Stimulated activated CD8-positive, alpha-beta memory T cell treated with anti-CD3 and anti-CD28 coated beads, Interleukin-15, amount 100 ng/mL, for 48 hours (primary cell): ENCODE measurements at places on chromosomes 2 and 18.
A peak's percentile ranks its signal among the peaks of the same experiment; 100 is the strongest.

DNA sequence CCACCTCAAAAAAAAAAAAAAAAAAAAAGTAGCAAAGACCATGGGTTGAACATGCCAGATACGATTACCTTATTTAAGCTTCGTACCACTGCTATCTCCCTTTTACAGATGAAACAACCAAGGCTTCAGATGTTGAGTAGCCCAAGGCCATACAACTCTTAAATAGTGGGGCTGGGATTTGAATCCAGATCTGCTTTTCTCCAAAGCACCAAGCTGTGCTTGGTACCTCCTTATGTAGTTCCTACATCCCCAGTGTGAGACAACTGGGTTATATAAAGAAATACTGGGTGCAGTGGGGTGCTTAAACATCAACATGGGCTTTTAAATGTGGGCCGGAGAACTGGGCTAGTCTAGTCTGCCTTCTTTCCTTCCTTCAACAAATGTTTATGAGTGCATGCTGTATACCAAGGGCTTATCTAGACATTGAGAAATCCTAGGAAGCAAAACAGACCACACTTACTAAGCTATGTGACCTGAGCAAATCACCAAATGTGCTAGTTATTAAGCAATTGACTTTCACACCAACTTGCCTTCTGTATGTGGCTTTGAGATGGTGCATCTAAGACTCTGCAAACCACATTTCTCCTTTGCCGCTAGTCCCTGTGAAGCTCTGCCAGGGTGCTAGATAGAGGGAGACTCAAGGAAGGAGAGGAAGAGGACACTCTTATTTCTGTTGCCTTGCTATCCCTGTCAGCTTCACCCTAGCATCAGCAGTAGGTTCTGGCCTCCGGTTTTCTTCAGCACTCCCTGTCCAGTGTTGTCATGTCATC is 206.8 kb upstream of the FBXO11 start:
- no peak for DNase-seq

DNA sequence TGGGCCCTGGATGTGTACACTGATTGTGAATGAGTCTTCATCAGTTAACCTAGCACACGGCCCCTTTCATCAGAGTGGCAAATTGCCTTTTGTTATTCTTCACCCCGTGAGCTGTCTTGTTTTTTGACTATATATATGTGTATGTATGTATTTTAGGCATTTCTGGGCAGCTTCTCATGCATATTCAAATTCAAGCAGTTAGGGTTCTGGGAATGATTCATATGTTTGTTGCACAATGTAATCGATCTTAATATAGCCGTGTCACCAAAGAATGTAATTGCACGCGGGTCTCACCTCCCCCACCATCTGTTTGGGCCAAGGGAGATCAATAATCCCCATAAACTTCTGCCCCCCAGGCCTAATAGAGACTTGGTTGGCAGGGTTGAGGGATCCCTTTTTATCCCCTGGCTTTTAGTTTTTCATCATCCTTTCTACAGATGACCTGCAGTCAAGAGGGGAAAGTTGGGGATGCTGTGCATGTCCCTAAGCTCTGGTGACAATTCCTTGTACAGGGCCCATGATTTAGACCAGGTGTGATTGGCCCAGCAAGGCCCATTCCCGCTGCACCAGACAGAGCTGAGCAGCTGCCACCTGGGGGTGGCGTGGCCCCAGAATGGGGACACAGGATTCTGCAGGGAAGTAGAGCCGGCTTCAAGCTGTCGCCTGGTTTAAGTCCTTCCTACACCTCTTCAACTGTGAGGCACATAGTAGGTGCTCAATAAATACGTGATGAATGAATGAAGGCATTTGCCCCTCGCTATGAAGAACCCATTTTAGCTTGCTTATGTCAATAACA is 19.2 kb downstream of the KCNF1 start:
- DNase-seq: no peak

GRCh38 chr2:44934983-44935728 is 6.3 kb upstream of the SIX3 start:
- no peak for DNase-seq

GRCh38 chr2:151237422-151238025 is 24.1 kb downstream of the RBM43 start:
- no peak for DNase-seq

DNA sequence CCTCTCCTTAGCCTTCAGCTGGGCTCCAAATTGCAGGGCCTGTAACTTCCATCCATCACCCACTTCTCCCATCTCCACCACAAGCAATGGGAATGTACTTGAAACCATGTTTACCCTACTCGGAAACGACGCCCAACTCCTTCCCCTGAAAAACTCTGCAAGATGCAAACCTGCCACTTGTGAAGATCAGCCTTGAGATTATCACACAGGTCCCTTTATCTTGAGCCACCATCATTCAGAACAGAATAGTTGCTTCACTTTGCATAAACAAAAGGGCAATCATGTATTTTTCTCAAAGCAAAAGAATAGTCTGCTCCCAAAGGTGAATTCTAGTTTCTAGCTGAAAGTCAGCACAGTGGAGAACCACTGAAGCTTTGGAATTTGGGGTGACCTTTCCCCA is 75.8 kb downstream of the TNFRSF11A start:
- no peak for DNase-seq

GRCh38 chr2:240245184-240245583 is 104.7 kb upstream of the OTOS start:
- no peak for DNase-seq

GRCh38 chr2:17426743-17427142 is 91.5 kb downstream of the RAD51AP2 start:
- no peak for DNase-seq

- DNase-seq: no peak
Observed at GRCh38 chr2:94995553-94996304, 29.8 kb upstream of the MAL start.

DNA sequence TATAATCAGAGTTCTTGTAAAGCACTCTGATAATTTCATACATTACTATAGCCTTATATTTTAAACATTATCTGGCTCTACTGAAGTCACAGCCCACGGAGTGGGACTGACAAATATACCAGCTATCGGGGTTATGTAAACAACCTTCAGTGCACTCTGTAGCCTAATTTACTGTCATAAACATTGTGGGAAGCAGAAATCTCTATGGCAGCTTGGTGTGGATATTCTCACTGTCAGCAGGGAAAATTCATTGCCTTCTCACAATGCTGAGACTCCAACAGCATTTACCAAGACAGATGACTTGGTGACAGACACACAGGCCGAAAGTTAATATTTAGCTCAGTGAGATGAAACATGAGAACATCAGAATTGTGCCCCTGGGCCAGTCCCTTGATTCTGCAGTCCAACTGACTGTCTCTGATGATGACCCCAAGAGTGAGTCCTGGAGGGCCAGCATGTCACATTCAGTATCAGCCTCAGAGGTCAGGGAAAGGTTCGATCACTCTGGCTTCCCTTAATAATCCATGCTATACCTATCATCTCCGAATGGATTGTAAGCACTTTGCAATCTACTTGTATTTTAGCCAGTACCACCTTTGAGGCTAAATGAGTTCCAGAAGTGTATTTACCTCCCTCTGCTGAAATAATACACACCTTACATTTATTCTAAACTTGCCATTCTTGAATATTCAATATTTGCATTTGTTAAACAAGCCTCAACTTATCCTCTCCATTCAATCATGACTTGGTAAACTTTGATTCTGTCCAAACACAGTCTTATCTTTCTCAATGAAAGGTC is 146.2 kb upstream of the OSR1 start:
- no peak for DNase-seq

- DNase-seq: no peak
Observed at GRCh38 chr2:161078211-161078539, 82.1 kb upstream of the TANK start.

DNA sequence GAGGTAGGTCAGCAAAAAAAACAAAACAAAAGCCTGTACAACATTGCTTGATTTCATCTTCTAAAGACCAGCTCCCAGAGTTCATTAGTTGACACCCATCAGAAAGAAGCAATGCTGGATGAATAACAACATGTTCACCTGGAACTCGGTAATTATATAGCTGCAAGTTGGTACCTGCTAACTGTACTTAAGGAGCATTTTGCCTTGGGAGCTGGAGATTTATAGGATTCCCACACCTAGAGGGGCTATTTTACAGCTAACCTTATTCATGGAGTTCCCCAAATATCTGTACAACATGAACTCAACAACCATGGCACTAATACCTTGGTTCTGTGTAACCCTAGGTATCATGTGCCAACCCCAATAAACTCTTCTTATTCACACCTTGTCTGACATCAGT is 281.1 kb upstream of the NCKAP5 start:
- DNase-seq: no peak

GRCh38 chr2:148721991-148722777 is 77.6 kb downstream of the EPC2 start:
- no peak for DNase-seq

DNA sequence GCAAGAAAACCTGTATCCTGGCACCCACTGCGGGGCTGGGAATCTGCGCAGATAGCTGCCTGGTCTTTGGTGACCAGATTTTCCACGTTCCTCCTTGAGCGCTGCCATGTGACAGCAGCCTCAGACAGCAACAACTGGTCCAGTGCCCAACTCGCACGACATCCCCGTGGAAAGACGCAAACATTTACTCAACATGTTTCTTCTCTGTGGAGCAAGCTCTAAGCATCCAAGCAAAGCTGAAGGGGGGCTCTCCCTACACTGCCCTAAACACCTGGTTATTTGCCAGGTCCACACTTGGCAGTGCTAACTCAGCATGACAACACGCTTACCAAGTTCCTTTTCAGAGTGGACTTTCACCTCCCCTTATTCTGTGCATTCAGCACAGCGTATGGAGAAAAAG is 11.3 kb downstream of the ZNF516 start:
- no peak for DNase-seq

GRCh38 chr2:112027767-112028166 is 27.3 kb upstream of the TMEM87B start:
- DNase-seq: no peak

DNA sequence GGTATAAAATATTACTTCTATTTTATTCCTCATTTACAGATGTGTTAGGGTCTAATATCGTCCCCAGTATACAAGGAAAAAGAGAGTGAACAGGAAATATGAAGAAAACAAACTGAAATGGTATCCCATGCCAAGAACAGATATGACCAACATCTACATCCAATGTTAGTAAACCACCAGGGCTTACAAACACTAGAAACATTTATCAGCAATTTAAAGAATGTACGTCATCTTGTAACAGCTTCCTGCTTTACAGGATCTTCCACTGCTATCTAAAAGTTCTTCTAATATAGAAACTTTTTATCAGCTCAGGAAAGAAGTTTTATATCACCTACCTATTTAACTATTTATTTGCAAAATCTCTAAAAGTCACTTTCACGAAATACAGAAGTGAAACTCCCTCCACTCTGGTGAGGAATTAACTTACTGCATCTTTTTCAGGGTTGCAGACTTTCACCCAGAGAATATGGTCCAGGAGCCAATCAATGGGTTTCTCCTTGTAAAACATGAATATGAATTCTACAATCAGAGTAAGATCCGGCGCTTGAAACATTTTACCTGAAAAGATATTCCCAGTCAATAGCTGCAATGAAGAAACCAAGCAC is 35.2 kb downstream of the UNC50 start:
- no peak for DNase-seq

DNA sequence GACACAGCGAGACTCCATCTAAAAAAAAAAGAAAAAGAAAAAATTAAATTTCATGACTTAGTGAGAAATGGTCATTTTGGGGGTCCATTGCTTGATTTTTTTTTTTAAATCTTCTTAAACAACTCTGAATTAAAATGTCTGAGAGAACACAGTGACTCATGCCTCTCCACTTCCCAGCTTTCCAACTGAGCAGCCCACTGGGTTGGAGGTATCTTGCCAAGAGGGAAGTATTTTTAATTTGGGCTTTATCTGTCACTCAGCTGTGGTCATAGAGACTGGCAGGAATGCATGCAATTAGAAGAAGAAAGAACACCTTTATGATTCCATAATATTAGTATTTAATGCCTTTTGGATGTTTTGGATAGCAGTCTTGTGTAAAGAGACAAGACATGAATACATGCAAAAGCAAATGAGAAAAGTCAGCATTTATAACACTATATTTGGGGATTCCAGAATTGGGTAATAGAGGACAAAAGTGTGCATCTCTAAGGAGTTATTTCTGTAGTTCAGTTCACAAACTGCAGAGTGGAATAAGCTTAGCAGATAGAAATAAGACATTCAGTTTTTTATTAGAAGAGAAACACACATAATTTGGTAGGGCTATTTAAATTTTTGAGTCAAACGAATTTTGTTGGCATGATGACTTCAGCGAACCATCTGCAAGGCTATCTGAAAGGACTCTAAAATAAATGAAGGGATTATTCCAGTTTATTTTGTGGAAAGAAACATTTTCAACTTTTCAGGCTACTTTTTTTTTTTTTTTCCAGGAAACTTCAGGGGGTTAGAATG is 254.8 kb downstream of the TGIF1 start:
- DNase-seq: no peak

GRCh38 chr2:120927265-120927628 is 191.6 kb downstream of the GLI2 start:
- no peak for DNase-seq

DNA sequence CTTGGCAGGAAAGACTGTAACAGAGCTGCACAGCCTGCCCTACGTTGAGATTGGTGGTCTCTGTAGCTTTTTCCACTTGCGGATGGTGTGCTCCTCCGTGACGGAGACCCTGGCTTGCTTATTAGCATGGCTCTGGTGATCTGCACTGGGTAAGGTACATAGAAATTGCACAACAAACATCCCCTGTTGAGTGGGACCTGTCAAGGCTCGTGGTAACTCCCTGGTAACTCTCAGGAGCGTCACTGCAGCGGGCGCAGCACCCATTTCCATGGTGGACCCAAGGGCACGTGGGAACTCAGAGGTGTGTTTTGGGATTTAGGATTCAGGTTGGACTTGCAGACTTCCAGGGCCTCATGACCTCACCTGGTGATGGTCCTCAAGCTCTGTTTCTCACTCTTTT is 1.1 kb downstream of the TRAF3IP1 start:
- DNase-seq: no peak

DNA sequence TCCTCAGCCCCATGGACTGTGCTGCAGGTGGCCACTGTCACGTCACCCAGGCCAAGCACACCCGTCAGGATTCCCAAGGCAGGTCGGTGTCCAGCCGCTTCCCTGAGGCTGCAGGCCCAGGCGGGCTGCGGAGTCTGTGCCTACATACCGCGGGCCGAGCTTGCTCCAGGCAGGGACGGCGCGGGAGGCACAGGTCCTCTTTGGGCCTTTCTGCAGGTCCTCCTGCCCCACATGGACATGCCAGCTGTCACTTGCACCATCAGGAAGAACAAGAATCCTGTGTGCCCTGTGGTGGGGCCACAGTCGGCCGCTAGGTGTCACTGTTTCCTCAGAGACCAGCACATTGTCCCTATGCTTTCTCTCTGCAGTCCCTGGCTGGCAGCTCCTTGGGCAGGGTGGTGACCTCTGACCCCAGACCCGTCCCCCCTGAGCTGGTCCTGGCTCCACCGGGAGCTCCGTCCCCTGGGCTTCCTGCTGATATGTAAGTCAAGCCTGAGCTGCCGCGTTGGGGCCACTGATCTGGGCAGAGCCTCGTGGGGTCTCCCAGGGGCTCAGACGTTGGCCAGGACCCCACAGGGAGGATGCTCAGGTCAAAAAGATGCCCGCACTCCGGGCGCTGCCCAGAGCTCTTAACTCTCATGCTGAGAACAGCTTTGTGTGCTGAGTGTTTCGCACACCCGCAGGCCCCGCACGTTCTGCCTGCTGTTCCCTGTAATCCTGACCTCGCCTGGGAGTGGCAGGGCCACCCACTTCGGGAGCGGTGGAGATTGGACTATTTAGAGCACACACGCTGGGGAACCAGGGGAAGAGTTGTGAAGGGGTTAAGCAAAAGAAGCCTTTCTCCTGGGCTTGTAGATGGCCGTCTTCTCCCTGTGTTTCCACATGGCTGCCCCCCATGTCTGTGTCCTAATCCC is 17.3 kb upstream of the AGXT start:
- DNase-seq: peak; percentile 53

- DNase-seq: no peak
Observed at GRCh38 chr2:238742066-238742465, 105.8 kb upstream of the TWIST2 start.
